ENCODE measurements at places on chromosomes 6 and 20.

DNA sequence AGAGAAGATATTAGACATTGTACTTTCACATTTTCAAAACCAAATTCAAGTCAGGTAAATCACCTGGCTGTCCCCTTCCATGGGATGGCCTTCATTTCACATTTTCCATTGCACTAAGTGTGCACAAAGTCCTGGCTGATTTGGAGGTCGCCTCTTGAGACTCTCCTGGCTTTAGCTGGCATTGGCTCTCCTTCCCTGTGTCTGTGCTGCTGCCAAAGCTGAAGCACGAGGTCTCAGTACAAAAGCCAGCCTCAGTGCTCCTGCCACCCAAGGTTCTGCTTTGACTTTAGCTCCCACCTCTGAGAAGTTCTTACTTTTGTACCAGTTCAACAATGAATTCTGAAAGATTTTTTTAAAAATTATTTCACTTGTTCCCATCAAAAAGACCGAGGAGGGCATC lies 289.2 kb upstream of the CNR1 start:
- DNase-seq, result no peak

- no peak for DNase-seq
Measured at GRCh38 chr20:19695081-19695480, 63.0 kb upstream of the RIN2 start.

DNA sequence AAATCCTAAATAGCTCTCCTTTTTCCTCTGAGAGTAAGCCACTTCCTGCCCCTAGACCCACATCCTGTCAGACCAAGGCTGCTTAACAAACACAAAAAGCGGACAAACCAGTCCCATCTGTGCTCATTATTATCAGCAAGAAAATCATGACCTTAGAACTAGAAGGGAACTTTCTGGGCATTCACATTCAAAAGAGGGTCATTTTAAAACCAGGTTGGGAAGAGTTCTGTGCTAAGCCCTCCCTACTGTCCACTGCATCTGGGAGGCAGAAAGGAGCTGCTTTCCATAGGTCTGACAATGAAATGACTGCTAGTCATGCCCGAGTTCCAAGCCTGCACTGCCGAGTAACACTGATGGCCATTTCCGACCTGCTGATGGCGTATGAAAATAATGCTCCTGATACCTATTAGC lies 15.4 kb downstream of the EZR start:
- DNase-seq, result peak; percentile 28

DNA sequence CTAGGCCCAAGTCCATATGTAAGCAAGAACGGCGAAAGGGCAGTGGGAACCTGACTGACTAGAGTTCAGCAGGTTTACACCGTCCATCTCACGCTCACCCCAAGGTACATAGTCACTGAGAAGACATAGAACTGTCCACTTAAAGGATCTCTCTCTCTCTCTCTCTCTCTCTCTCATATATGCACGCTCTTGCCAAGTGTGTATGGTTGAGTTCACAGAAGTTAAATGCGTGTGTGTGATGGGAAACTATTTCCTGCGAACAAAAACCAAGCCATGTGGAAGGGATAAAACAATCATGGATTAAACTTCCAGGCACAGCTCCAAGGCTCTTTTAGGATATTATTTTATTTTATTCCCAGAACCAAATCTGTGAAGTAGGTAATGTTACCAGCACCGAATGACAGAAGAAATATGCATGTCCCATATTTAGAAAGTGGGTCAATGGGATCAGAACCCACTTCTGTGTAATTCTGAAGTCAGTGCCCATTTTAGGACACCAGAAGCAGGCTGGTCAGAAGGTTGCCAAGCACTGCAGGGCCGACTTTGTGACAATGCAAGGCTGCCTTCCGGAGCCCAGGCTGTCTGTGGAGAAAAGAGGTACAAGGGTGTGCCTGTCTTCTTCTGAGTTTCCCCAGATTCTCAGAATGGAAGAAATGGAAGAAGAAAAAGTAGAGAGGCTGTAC lies 49.2 kb upstream of the MAP7 start:
- DNase-seq, result no peak

DNA sequence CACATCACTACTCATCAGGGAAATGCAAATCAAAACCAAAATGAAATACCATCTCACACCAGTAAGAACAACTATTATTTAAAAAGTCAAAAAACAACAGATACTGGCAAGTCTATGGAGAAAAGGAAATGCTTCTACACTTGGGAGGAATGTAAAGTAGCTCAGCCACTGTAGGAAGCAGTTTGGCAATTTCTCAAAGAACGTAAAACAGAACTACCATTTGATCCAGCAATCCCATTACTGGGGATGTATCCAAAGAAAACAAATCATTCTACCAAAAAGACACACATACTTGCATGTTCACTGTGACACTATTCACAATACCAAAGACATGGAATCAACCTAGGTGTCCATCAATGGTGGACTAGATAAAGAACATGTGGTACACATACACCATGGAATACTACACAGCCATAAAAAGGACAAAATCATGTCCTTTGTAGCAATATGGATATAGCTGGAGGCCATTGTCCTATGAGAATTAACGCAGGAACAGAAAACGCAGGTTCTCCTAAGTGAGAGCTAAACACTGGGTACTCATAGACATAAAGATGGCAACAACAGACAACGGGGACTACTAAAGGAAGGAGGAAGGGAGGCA lies 260.4 kb downstream of the RNGTT start:
- no peak for DNase-seq

GRCh38 chr6:92023410-92023966 lies 1395.9 kb downstream of the EPHA7 start:
- DNase-seq, result no peak

GRCh38 chr20:13865156-13865555 lies 80.3 kb downstream of the NDUFAF5 start:
- no peak for DNase-seq

- DNase-seq, result no peak
Measured at GRCh38 chr6:29827579-29828470, at the start of gene HLA-G. HLA-G (plus strand) TSS chr6:29827825; CDS start chr6:29827845, 20 bp downstream.

GRCh38 chr6:36187446-36187845 lies 9.1 kb upstream of the BRPF3 start:
- no peak for DNase-seq

DNA sequence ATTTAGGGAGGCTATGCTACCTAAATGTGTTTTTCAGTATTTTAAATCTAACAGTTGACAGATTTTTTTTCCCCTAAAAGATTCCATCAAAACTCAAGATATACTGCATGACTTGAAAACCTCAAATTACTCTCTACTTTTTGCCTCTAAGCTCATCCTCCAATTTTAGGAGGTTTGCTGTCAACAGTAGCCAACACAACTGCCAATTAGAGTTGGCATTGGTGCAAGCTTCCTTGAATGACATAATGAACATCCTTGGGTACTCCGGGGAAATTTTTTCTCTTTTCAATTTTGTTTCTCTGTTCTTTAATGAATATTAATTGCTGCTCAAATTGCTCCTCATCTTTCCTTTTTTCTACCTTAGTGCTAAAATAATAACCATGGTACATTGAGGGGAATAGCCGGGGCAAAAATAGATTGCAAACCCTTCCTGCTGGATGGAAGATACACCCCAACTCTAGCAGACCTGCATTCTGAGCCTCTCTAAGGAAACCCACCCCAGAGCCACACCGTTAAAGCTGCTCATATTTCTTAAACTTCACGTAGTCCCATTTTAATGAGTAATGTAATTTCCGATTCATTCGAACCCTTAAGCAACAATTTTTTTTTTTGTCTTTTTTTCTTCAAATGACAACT lies 34.3 kb downstream of the SLC22A23 start:
- DNase-seq, result no peak

- no peak for DNase-seq
Measured at GRCh38 chr6:77883851-77884250, 231.0 kb downstream of the MEI4 start.

GRCh38 chr20:58227391-58228102 lies 906 bp downstream of the ANKRD60 start:
- no peak for DNase-seq

GRCh38 chr6:34237722-34238584 lies 1.3 kb downstream of the HMGA1 start:
- DNase-seq, result no peak

- no peak for DNase-seq
Measured at GRCh38 chr20:4802527-4802926, 80.8 kb downstream of the PRND start.

DNA sequence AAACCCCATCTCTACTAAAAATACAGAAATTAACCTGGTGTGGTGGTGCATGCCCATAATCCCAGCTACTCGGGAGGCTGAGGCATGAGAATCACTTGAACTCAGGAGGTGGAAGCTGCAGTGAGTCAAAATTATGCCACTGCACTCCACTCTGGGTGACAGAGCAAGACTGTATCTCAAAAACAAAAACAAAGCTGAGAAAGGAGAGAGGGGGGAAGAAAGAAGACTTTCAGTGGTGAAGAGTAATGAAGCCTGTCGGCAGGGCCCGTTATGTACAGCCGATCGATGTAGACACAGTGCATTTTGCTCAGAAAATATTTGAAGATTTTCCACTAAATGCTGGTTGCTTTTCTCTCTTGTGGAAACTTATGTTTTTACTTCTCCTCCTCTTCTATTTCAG lies 13.8 kb downstream of the VAPB start:
- DNase-seq, result no peak

DNA sequence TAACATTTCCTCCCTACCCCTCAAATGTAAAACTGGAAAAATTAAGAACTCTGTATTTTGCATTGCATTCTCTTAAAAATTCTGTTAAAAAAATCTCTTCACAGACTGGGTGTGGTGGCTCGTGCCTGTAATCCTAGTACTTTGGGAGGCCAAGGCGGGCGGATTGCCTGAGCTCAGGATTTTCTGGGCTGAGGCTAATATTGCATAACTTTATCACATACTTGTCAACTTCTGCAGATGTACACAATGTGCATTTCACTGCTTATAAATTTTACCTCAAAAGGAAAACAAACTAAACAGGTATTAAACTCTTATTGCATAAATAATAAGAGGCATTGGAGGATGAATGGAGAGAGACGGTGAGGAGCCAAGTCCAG lies 21.1 kb downstream of the YTHDF1 start:
- DNase-seq, result no peak

DNA sequence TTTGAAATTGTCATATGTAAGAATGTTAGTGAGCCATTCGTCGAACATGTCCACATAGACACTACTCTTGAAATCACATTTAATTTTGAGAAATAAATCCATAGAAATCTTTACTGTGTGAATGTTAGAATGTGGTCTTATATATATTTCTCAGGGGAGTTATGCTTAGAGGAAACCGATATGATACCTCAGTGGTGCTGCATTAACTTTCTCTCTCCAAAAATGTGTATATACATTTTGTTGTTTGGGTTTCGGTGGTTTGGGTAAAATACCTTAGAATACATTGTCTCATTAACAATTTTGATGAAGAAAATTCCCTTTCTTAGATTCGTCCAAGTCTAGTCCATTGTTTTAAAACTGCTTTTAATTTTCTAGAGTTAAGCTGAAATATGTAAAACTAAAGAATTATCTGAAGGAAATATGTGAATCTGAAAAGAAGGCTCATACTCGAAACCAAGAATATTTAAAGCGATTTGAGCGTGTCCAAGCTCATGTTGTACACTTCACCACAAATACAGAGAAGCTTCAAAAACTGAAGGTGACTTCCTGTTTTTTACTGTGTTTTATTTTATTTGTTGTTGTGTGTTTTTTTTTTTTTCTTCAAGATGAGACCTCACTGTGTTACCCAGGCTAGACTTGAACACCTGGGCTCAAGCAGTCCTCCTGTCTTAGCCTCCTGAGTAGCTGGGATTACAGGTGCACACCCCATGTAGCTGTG lies 10.3 kb downstream of the KIZ start:
- DNase-seq, result no peak

GRCh38 chr6:152432758-152433157 lies 204.4 kb downstream of the SYNE1 start:
- DNase-seq, result no peak

DNA sequence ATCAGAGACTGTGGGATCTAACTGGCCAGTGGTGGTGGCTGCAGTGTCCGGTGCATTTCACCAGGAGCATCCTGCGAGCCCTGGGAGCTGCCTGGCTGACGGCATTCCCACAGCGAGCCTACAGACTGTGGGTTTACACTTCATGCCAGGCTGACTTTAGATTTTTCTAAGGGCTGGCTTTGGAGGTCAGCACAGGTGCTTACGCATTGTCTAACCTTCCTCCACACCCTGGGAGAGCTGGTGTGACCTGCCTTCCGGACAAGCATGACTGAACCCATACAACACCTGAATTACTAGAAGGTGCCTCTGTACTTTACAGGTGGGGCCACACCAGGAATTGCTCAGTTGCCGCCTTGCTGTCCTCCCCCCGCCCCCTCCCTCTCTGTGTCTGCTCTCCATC lies 96.2 kb downstream of the RREB1 start:
- peak; percentile 76 for DNase-seq

GRCh38 chr20:51135926-51136715 lies 113.2 kb upstream of the KCNG1 start:
- no peak for DNase-seq

GRCh38 chr6:36695414-36695813 lies 2.2 kb upstream of the RAB44 start:
- no peak for DNase-seq

DNA sequence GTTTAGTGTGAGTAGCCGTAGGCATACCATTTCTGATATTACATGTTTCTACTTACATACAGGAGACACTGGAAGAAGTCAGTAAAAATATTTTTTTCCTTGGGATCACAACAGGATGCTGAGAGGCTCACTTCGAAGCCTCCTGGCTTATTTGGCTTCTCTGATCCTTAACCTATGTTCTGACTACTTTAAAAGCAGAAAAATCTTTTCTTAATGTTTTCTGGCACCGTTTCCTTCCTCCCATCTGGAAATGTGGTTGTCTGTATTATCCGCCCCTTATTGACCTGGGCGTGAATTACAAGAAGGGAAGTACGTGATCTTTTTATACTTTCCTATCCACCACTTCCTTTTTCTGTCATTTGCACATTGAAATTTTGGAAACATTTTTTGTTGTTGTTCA lies 379.6 kb downstream of the COL12A1 start:
- no peak for DNase-seq

DNA sequence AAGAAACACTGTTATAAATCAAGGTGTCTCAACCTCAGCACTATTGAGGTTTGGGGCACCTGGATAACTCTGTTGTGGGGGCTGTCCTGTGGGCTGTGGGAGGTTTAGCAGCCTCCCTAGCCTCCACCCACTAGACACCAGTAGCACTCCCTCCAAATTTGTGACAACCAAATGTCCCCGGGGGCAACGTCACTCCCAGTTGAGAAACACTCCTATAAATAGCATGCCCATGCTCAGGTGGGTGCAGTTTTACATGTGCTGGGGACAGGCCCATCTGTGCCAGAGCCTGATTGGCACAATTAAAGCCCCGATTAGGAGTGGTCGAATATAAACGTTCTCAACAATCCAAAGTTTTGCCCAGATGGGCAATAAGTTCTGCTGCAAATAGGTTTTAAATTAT lies 78.9 kb downstream of the FAM50B start:
- no peak for DNase-seq

- peak; percentile 66 for DNase-seq
Measured at GRCh38 chr6:163296835-163297519, 117.5 kb upstream of the QKI start.

GRCh38 chr6:15616261-15616660 lies 46.6 kb downstream of the DTNBP1 start:
- DNase-seq, result peak; percentile 53

- DNase-seq, result no peak
Measured at GRCh38 chr20:7656687-7657467, 283.4 kb downstream of the HAO1 start.

- no peak for DNase-seq
Measured at GRCh38 chr20:1870792-1871550, 24.2 kb upstream of the SIRPA start.
